ENCODE measurements at places on chromosomes 1 and 21.

DNA sequence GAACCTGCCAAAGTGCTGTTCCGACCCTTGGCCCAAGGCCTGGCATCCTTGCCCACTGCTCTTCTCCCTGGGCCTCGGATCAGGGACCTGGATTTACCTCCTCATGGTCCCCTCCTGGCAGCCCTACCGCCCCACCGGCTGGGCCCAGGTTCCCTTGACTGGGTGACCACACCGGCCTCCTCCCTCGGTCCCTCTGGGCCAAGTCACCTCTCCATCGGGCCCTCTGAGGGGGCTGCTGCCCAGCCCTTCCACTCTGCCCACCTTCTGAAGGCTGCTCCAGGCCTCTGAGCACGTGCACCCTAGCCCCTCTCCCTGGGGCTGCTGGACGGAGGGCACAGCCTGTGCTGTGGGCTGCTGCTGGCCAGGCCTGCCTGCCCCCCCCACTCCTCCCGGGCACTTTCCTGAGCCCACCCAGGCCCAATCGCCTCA lies 9.3 kb upstream of the MMEL1 start:
- no peak for DNase-seq

DNA sequence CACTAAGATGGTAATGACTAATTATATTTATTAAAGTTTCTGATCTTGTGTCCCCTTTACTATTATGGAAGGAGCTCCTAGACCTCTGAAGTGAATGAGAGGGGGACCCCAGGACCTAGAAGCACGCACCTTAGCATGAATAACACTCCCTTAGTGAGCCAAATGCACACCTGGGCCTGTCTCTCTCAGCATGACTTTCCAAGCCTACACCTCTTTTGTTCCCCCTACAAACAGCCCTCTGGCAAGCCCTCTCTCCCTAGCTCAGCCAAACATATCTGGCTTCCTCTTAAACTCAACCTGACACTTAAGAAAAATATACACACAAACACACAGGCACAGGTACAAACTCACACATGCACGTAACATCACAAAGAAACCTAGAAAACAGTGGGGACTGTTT lies 7.3 kb upstream of the CTH start:
- no peak for DNase-seq

GRCh38 chr21:42616446-42616845 lies 37.0 kb upstream of the PDE9A start:
- peak; percentile 12 for DNase-seq

DNA sequence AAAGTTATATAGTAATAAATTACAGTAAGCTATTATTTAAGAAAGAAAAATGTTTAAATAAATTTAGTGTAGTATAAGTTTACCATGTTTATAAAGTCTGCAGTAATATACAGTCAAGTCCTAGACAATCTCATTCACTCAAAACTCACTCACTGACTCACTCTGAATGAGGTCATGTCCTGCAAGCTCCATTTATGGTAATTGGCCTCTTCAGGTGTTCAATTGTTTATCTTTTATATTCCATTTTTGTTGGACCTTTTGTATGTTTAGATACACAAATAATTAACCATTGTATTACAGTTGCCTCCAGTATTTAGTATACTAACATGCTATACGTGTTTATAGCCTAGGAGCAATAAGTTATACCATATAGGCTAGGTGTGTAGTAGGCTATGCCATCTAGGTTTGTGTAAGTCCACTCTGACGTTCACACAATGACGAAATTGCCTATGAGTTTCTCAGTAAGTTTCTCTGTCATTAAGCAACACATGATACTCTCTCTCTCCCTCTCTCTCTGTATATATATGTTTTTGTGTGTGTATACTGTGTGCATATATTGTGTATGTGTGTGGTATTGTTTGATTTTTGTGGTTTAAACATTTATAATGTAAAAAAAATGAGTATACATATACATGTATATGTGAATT lies 161.2 kb downstream of the NCAM2 start:
- no peak for DNase-seq

DNA sequence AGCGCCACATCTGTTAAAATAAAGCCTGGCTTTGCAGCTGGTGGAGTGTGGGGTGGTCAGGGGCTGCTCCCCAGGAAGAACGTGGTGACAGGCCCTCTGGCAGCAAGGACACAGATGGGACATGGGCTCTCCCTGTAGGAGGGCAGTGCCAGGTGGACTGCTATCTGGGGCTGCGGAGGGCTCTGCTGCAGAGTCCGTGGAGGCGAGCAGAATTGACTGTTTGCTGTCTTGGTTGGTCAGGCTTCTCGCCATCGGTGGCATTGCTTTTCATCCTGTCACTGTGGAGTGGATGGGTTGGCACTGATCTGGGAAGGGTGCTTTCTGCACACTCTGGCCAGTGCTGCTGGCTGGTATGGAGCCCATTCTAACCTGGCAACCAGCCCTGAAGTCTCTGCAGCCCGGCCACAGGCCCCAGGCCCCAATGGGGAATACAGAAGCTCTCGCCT lies 103.0 kb downstream of the LAMC2 start:
- DNase-seq = no peak

DNA sequence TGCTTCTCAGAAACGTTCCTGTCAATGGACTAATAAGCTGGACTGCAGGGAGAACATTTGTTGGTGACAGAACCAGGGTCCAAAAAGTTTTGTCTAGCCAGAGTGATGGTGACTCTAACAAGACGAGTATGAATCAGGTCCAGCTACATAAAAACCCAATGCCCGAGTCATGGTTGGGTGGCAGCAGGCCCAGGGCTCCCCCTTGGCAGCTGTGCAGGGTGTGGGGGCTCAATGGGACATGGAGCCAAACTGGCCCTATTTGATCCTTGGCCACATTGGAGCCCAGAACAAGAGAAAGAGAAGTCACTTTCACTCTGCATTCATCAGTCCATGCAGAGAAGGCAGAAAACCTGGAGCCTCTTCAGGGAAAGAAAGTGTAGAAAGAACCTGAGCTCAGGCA lies 37.9 kb upstream of the TENT5C start:
- DNase-seq = no peak

DNA sequence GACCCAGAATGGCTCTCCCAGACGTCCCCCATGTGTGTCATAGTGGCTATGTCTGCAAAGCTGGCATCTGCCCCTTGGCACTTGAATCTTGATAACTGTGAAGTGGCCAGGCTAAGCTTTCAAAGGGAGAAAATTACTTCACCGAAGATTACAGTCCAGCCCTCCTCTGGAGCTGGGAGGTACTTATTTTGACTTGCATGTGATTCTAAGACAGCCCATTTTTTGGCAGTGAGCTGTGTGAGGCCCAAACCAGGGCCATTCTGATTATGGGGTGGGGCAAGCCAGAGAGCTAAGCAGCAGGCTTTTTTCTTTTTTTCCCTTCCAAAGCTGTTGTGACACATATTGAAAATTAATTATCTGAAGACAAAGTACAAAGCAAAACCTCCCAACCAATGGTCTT lies 42.1 kb upstream of the C8B start:
- DNase-seq = no peak

GRCh38 chr1:93783876-93784275 lies 95.1 kb downstream of the DNTTIP2 start:
- no peak for DNase-seq

- no peak for DNase-seq
Observed at GRCh38 chr1:17120481-17120877, 1.2 kb upstream of the PADI2 start.

GRCh38 chr1:75870951-75871350 lies 61.3 kb downstream of the ASB17 start:
- DNase-seq = peak; percentile 29

- no peak for DNase-seq
Observed at GRCh38 chr21:31343030-31343510, 991 bp downstream of the TIAM1 start.

DNA sequence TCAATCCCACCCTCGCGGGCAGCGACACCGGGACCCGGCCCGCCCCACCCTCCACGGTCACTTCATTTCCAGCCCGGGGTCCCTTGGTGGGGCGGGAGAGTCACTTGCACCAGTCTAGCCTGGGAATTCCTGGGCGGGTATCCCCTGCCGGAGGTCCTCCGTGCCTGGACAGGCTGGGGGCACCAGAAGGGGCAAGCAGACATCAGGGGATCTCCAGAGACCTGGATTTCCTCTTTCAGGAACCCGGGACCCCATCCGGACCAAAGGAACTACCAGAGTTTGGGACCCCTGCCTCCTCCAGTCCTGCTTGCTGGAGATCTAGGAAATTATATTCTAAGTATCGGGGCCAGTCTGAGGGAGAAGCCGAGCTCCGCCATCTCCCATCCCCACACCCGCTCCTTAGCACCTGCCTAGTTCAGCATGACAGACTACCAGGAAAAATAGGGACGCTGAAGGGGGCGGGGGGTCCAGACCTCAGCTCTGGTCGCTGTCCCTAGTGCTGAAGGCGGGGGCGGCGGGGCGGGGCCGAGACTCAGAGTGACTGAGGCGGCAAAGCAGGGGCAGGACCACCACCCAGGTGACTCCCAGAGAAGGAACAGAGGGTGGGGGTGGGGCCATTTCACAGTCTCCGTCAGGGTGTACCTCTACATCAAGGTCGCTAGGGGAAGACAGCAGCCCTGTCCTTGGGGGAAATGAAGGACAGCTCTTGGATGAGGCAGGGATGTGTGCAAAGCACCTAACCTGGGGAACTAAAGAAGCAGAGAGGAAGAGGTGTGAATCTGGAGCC lies 832 bp downstream of the HCN3 start:
- DNase-seq = peak; percentile 45

DNA sequence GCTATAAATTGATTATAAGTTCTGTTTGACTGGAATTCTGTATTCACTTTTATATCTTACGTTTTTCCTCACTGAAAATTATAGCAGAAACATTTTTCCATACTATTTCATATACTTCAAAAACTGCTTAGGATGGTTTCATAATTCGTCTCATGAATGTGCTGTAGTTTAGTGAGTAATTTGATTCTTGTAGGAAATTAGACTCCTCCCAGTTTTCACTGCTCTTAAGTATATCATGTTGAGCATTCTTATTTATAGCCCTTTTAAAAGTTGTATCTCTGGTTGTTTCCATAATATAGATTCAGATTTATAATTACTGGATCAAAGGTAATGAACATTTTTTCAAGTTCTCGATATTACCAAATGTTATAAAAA lies 250.6 kb downstream of the FMN2 start:
- no peak for DNase-seq

DNA sequence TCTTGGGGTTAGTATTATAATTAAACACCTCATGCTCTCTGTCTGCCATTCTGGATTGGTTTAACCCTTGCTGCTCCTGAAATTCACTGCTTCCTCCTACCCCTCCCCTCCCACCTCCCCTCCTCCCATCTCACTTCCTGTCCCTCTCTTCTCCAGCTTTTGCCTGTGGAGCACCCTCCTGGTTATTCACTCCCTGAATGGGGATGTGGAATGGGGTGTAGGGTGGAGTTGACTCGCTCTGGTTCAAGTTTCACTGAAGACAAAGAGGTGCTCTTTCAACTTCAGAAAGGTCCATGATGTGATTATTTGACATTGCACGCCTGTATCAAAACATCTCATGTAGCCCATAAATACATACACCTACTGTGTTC lies 160.5 kb downstream of the PLXNA2 start:
- no peak for DNase-seq

DNA sequence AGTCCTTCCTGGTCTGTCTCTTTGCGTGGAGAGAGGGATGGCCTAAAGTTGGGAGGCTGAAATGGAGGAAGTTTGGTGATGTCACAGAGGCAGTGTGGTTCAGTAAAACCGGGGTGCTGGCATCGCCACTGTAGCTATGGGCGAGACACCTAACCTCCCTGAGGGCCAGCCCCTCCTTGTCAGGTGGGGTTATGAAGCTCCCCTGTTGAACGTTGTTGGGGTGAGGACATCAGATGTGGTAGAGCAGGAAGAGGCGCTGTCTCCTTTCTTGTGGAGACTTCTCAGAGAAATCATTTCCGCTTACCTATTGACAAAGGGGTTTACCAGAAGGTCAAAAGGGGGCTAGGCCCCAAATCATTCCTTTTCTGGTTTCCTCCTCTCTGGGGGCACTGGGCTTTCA lies 294.7 kb downstream of the SIPA1L2 start:
- DNase-seq = no peak
